ENCODE measurements at places on chromosomes 16 and 17.

DNA sequence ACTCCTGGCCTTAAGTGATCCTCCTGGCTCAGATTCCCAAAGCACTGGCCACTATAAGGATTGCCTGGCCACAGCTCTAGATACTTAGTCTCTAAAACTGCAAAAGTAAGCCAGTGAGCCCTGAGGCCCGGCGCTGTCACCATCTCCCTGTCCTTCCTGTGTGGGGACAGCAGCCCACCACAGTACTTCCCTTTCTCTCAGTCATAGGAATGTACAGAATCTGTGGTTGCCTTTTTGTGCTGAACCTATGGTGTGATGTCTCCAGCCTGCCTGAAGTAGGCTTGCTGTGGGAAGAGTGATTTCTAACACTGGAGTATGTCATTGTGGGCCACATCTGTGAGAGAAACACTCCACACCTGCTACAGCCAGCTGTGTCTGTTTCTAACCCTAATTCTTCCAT, 24.7 kb downstream of the NTAN1 start:
- DNase-seq = no peak

DNA sequence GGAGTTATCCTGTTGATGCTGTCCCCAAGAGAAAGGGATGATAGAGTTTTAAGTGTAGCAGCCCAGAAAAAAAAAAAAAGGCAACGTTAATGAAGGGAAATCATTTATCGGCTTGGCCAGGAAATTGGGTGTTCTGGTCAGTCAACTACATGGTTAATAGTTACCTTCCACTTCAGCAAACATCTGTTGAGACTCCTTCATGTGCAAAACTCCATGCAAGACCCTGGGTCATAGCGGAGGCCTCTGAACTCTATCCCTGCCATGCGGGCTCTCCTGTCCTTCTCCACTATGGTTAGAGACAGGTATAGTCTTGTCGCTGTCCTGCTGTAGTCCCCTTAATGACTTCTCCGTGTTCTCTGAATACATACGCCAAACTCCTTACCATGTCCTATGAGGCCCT, 3.5 kb upstream of the LYRM9 start:
- DNase-seq = no peak

GRCh38 chr16:58041628-58041955, 16.0 kb downstream of the MMP15 start:
- no peak for DNase-seq

- peak; percentile 84 for DNase-seq
These were observed 617 bp downstream of the PAFAH1B1 start for GRCh38 chr17:2593821-2594721.

GRCh38 chr17:59783221-59784047, 76.0 kb downstream of the VMP1 start:
- peak; percentile 62 for DNase-seq

GRCh38 chr17:51154176-51154575, 817 bp downstream of the NME1 start:
- no peak for DNase-seq

DNA sequence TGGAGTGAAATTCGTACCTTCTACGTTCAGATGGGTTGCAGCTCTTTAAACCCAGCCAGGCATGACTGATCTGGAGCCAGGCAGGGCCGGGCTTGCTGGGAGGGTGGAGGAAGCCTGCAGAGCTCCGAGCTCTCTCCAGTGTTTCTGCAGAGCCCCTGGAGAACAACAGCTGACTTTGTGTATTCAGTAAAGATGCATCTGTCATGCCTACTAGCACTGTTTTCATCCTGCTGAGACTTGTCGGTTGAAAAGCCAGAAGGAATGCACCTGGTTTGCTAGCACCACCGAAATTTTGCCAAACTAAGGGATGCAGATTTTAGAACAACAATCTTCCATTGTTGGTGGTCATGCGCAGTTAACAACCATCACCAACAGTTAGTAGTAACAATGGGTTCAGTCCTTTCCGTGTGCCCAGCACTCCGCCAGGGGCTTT, 22.4 kb upstream of the SCNN1B start:
- no peak for DNase-seq

DNA sequence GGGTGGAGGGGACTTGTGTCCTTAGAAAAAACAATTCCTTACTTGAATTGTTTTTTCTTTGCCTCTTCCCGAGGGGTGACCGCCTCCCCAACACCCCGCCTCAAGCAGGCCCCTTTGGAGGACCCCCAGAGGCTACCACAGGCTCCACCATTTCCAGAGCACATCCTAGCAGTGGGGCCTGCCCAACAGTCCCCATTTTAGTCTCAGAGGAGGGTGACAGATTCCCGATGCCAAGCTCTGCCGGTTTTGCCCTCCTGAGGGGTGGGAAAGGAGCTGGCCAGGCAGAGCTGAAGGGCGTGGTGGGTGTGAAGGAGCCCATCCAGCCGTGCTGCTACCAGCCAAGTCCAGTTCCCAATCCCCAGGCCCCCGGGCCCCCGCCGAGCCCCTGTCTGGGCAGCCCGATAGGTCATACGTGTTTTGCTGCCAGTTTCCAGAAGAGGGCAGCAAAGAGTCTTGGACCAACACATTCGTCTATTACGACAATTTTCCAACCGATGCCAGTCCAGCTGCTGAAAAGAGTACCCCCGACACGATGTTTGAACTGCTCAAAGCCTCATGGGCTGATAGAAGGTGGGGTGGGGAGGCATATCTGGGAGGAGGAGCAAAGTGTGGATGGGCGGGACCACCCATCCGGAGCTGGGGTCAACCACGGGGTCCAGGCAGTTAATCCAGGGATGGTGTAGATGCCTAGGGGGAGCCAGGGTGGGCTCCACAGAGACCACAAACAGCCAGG, 18.8 kb upstream of the GAA start:
- peak; percentile 82 for DNase-seq

GRCh38 chr17:4066210-4066609, 76.6 kb downstream of the ZZEF1 start:
- no peak for DNase-seq

- DNase-seq = no peak
These were observed 272.4 kb downstream of the CBLN1 start for GRCh38 chr16:49009204-49009603.

DNA sequence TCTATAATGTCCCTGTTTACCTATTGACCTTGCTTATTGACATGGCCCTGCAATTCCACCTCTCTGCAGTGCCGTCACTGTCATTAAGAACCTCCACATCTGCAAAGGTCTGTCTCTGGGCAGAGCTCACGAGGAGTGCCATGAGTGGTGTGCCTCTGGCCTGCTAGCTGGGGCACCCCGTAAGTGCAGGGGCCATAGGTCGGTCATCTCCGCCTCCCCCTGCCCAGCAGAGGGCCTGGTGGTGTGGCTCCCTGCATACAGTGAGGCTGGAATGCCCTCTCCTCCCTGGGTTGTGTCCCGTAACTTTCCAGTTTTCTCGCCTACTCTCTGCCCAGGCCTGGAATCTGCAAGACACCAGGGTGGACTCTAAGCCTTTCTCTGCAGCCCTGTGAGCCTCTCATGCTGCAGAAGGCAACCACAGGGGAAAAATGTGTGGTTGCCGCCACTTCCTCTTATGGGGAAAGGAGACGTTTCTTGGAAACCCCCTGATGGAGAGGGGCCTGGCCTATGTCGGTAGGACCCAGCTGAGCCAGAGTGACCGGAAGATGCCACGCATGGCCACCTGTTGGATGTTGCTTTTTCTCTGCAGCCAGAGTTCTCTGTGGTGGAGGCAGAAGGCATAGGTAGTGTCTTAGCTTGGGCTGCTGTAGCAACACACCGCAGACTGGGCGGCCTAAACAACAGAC, 2.7 kb upstream of the SNX20 start:
- DNase-seq = peak; percentile 87

DNA sequence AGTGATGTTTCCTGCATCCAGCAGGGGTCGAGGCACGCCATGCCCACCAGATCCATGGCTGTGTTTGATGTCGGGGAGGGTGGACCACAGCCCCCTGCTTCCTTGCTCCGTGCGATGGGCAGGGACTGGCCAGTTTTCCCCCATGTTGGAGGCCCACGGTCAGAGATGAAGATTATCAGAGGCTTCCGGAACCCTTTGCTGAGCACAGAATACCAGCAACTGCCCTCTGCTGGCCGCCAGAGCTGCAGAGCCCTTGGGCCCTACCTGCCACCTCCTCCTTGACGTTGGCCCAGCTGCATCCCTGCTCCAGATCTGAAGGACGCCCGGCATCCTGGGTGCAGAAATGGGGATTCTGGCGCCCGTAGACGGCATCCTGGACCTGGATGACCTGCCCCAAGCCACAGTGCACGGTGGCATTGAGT, 23.7 kb upstream of the BCO1 start:
- DNase-seq = peak; percentile 4

DNA sequence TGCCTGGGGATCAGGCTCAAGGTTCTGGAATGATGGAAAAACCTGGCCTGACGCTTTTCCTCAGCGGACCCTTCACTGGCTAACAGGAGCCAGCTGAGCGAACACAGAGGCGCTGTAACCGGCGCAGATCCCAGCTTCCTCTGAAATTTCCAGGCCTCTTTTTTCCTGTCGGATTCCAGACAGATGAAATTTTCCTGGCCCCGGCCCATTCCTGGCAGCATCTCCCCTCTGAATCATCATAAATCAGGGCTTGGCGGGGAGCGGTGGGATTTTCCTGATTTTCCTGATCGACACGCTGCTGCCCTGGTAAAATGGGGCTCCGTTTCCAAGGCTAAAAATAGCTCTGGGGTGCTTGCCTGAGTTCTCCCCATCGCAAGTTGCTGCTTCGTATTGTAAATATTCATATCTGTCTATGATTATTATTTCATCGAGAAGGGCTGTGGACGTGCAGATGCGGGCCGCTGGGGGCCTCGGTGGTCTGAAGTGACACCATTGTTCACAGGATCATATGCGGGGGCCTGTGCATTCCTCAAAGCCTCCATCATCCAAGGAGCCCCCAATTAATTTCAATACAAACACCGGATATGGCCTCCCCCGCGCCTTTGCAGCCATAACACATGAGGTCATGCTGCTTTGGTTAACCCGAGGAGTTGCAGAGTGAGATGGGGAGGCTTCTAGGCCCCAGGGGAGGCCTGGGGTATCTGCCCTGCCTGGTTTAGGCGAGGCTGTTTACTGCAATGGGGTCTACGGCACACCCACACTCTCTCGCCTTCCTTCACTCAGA, 45.8 kb upstream of the ETV4 start:
- DNase-seq = no peak

DNA sequence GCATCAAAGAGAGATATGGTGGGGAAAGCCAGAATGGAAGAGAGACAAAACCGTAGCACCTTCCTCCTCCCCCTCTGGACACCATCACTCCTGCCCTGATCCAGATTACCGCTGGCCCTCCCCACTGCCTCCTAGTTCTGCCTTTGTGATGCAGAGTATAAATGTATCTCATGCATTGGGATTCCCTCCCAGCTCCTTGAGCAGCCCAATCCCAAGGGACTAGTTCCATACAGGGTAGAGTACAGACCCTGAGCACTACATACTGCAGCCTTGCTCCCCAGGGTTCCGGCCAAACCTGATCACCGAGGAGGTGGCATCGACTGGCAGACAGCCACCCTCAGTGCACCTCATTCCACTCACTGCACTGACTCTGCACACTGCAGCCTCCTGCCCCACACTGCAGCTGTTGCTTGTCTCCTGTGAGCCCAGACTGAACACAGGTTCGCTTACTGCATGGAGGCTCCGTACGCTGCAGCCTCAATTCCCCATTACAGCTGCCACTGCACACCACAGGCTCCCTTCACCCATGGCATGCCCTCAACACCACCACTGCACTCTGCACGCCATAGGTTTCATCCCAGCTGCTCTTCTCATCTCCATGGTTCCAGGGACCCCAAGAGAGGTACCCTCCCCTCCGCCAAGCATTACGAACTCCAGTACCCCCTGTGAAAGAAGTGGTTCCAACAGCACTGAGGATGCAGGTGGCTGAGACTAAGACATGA, 1.7 kb upstream of the THRA start:
- DNase-seq = no peak

DNA sequence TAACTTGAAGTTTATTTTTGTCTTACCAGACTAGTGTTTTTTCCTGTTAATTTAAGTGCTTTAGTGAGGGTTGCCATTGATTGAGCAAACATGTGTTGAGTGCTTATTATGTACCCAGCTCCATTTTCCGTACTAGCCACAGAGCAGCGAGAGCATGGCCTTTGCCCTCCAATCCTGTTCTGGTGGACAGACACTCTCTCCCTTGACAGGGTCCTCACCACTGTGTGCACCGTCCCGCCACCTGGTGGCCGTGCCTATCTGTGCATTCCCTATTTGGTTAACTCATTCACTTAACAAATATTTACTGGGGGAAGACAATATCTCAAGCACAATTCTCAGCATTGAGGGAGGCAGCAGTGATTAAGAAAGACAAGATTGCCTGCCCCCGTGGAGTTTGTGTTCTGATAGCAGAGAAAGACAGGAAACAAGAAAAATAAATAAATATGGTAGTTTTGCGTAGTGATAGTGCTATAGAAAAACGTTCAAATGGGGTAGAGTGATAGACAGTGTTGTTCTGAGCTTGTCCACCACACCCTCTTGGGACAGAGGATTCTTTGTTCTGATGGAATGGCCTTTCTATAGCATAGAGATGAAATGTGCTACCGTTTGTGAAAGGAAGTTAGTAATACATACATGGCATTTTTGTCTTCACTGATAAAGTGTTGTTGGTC, 13.0 kb downstream of the CDH13 start:
- peak; percentile 61 for DNase-seq

GRCh38 chr17:66562119-66562518, 259.7 kb downstream of the PRKCA start:
- no peak for DNase-seq

GRCh38 chr17:66980896-66981295, 16.4 kb downstream of the CACNG4 start:
- no peak for DNase-seq

DNA sequence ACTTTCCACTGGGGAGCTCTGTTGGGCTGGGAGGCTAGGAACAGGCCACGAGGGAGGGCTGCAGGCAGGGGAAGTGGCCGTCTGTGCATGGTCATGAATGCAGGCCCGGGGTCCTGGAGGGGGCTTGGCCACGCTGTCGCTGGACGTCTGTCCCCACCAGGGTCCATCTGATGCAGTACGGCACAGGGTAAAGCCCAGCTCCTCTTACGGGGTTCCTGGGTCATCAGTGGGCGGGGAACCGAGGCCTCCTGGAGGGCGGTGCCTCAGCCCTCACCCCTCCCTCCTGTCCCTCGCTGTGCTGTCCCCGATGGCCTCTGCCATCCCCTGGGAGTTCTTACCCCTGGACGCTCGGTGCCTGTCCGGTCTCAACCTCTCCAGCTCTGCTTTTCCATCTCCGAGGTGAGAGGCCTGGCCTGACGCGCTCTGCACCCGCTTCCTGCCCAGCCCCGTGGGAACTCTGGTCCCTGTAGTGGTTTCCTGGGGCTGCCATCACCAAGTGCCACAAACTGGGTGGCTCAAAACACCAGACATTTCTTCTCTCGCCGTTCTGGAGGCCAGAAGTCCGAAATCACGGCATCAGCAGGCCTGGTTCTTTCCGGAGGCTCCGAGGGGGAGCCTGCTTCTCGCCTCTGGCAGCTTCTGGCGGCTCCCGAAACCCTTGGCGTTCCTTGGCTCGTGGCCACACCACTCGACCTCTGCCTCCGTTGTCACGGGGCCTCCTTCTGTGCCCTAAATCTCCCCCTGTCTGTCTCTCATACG, 182.8 kb downstream of the SEC14L1 start:
- no peak for DNase-seq

DNA sequence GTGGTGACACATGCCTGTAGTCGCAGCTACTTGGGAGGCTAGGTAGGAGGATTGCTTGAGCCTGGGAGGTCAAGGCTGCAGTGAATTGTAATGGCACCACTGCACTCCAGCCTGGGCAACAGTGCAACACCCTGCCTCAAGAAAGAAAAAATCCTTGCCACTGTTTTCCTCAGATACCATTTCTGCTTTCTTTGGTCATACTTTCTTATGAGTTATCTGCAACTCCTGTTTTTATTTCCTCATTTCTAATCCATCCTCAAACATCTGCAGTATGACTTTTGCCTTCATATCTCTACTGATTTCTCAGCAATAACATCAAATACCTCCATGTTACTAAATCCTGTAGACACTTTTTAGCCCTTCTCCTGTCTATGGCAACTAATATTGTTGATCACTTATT, 3.1 kb upstream of the AP2B1 start:
- no peak for DNase-seq

Data from activated CD4-positive, alpha-beta T cell treated with anti-CD3 and anti-CD28 coated beads, Interleukin-10, Interleukin-2, amounts not matched to agents 100 ng/mL and 50 ng/mL, durations not matched to agents 16 hours and 8 hours (primary cell).